Esophagus squamous epithelium (tissue), 5 donors: ENCODE measurements at places on chromosomes 11 and 22.

- no peaks in the 10 kb centered on the region for H3K4me1 ChIP-seq
- no peak overlapping the region for H3K27ac ChIP-seq
- H3K27me3 ChIP-seq: no peaks in the 10 kb centered on the region
- no peaks in the 10 kb centered on the region for H3K36me3 ChIP-seq
- no peak overlapping the region for H3K4me3 ChIP-seq
- no peak for DNase-seq
These were observed 1.3 kb downstream of the C22orf31 start for GRCh38 chr22:29060251-29060869.

DNA sequence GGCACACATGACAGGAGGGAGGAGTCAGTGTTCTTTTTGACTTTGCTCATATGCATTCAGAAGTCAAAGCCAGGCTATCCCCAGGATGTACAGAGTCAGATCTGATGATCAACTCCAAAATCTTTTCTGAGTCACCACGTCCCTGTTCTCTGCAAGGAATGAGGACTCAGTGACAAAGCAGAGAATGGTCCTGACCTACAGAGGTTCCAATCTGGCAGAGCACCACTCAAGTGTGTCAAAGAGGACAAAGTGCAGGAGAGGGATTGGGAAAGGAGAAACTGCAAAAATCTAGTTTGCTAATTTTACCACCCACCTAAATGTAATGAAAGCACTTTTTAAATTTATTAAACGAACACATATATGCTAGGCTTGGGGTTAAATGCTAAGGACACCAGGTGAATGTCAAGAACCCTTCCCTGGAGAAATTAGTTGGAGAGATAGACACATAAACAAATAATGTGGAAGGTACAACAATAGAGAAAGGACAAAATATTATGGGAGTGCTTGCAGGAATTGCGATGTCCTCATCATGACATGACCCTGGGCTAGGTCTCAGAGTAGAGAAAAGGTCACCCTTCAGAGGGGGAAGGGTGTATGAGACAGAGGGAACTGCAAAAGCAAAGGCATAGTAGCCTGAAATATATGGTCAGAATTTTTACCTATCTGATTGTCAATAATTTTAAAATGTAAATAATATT lies 56.3 kb downstream of the MTNR1B start:
- DNase-seq: no peak
- H3K4me1 ChIP-seq: no peaks in the 10 kb centered on the region
- H3K27ac ChIP-seq: no peak overlapping the region

GRCh38 chr11:35618497-35619115 lies 346 bp downstream of the FJX1 start:
- peak overlapping the region; percentile 79 for H3K27ac ChIP-seq
- H3K27me3 ChIP-seq: no peaks in the 10 kb centered on the region
- no peaks in the 10 kb centered on the region for H3K36me3 ChIP-seq
- H3K4me3 ChIP-seq: peak overlapping the region; percentile 57
- no peak for DNase-seq
- peaks cover 68% of the 10 kb centered on the region for H3K4me1 ChIP-seq

- no peak overlapping the region for H3K4me3 ChIP-seq
- peak overlapping the region; percentile 17 for H3K27ac ChIP-seq
- no peak for DNase-seq
- H3K27me3 ChIP-seq: no peaks in the 10 kb centered on the region
- H3K4me1 ChIP-seq: peaks cover 7% of the 10 kb centered on the region
These were observed 33.9 kb downstream of the BCL2L13 start for GRCh38 chr22:17672417-17672991.

DNA sequence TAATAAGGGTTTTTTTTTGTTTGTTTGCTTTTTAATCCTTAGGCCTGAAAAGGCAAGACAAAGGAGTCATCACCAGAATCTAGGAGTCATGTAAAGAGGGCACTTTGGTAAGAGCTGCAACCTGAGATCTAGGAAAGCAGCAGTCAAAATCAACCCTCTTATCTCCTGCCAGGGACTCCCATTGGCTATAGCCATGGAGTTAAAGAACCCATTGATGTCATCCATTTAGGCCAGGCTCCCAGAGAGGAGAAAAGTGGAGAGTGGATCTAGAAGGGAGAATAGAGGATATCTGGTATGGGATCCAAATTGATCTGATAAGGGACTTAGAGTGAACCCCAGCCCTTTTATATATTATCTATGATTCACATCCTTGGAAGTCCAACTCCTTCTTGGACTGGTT lies 35.9 kb downstream of the ZNF215 start:
- H3K36me3 ChIP-seq: no peaks in the 10 kb centered on the region
- DNase-seq: no peak
- no peak overlapping the region for H3K27ac ChIP-seq
